AG09309 (cell line): ENCODE measurements at places on chromosomes 4 and X.

- no peak for DNase-seq
Measured at GRCh38 chr4:66376396-66376795, 706.1 kb upstream of the EPHA5 start.

- DNase-seq = peak; percentile 14
Measured at GRCh38 chr4:16785793-16786527, 112.5 kb downstream of the LDB2 start.

GRCh38 chr4:158219623-158220022, 9.3 kb downstream of the TMEM144 start:
- no peak for DNase-seq

GRCh38 chr4:176376032-176376614, 56.4 kb downstream of the SPCS3 start:
- no peak for DNase-seq

GRCh38 chr4:6881908-6882307, 27.7 kb upstream of the TBC1D14 start:
- DNase-seq = no peak

GRCh38 chr4:184891816-184892397, 66.1 kb upstream of the ACSL1 start:
- DNase-seq = no peak

GRCh38 chr4:153274967-153275366, 69.5 kb upstream of the MND1 start:
- no peak for DNase-seq

DNA sequence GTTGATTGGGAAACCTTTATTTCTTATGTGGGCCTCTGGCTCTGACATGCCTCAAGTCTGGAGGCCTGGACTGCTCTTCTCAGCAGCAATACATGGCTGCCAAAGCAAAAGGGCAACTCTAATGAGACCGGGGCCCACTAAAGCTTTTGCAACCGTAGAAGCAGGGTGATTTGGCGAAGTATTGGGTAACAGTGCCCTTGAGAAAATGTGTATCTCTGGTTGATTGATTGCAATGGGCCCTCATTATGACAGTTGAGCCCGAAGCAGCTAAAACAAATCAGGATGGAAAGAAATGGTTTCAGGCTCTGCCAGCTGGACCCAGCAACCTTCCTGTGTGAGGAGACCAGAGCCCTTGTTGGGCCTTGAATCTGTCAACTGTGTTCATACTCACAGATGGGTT, 73.4 kb downstream of the CLCN4 start:
- no peak for DNase-seq

GRCh38 chrX:37349221-37350033, at the start of gene PRRG1:
TSS of gene PRRG1 (plus strand) at chrX:37349364. CDS start at chrX:37406250, 56,886 bp downstream.
- DNase-seq = peak; percentile 34

GRCh38 chr4:40412866-40413795, 78.0 kb downstream of the CHRNA9 start:
- DNase-seq = no peak

GRCh38 chr4:164755432-164755831, 1.5 kb downstream of the SMIM31 start:
- no peak for DNase-seq

- no peak for DNase-seq
Measured at GRCh38 chr4:188839704-188840103, 700.5 kb downstream of the TRIML1 start.
